Neural progenitor cell (in vitro differentiated cells): ENCODE measurements at places on chromosomes 13 and 19. TPM values are rescaled to one million over a fixed set of nuclear protein-coding genes. Genes with fewer than 3 reads are reported as not detected.

Gene PSG1
- total RNA-seq = not detected in 2 replicates

- DNase-seq = peak; percentile 97
- no peaks in the 10 kb centered on the region for H3K27me3 ChIP-seq
- peaks cover 34% of the 10 kb centered on the region for H3K4me1 ChIP-seq
- H3K27ac ChIP-seq = peak overlapping the region; percentile 78
- H3K4me3 ChIP-seq = peak overlapping the region; percentile 18
- no peaks in the 10 kb centered on the region for H3K36me3 ChIP-seq
These were observed 64.3 kb downstream of the SPRY2 start for GRCh38 chr13:80276371-80277289.

DNA sequence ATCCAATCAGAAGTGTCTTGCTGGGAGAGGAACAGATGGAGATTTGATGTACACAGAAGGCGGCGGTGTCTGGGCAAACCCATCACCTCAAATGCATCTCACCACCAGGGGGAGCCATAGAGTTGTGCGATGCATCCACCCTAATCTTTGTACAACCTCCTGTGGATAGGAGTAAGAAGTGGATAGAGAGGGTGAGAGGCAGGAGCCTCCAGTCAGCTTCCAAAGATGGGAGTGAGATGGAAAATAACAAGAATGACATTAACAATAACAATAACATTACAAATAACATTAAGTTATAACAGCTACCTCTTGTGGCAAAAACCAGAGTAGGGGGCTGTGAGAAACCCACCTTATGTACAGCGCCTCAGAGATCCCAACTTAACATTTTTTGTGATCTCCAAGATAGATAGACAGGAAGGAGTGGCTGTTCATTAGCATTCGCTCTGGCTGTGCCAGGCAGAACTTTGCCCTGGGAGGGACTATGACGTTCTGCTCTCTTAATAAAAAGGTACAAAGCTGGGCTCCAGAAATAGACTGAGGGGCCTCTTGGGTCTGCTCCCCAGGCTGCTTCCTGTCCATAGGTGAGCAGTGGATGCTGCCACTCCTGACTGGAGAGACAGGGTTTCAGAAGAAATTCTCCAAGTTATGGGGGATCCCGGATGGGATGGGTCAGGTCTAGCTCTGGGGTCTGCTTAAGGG, 5.2 kb upstream of the CEACAM18 start:
- H3K27ac ChIP-seq = no peak overlapping the region
- DNase-seq = peak; percentile 78
- H3K4me1 ChIP-seq = no peaks in the 10 kb centered on the region
- H3K36me3 ChIP-seq = no peaks in the 10 kb centered on the region
- no peaks in the 10 kb centered on the region for H3K27me3 ChIP-seq
- H3K4me3 ChIP-seq = no peak overlapping the region

DNA sequence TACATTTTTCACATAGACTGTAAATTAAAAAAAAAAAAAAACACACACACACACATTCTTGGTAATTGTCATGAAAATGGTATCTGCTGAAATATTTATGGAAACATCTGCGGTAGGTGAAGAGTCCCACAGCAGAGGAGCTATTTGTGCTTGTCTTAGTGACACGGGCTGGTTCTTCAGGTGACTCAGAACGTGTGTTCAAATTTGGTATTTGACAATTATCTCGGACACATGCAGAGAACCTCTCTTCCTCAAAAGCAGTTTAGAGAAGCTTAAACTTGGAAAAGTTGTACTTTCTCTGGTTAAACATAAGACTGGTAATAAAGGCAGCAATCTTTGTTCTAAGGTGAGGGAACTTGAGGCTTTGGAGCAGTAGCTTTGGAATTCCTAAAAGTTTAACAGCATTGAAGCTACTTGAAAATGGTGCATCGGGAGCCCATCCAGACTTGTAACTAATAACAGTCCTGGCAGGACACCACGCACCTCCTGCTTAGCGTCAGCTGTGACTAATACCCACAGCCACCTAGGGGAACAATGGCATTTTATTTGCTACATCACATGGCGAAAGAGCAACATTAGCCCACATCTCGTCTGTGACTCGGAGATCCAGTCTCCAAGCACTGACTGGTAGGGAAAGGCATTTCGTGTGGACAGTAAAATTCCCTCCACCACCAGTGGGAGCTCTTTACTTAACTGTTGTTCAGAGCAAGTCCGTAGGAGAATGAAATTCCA, 1505.1 kb upstream of the SLC10A2 start:
- peak; percentile 72 for DNase-seq
- H3K27me3 ChIP-seq = no peaks in the 10 kb centered on the region
- H3K4me1 ChIP-seq = no peaks in the 10 kb centered on the region
- no peak overlapping the region for H3K27ac ChIP-seq
- no peaks in the 10 kb centered on the region for H3K36me3 ChIP-seq

- no peaks in the 10 kb centered on the region for H3K36me3 ChIP-seq
- H3K27me3 ChIP-seq = no peaks in the 10 kb centered on the region
- H3K4me3 ChIP-seq = no peak overlapping the region
These were observed 13.7 kb downstream of the LILRA1 start for GRCh38 chr19:54606891-54607784.

GRCh38 chr13:113846636-113847318, 17.1 kb downstream of the GAS6 start:
- DNase-seq = no peak
- H3K36me3 ChIP-seq = no peaks in the 10 kb centered on the region
- no peak overlapping the region for H3K4me3 ChIP-seq
- no peak overlapping the region for H3K27ac ChIP-seq
- no peaks in the 10 kb centered on the region for H3K27me3 ChIP-seq

Gene UQCRFS1
- total RNA-seq = 36.5 and 39.2 TPM in 2 replicates
